ENCODE measurements at places on chromosomes 4 and X.

DNA sequence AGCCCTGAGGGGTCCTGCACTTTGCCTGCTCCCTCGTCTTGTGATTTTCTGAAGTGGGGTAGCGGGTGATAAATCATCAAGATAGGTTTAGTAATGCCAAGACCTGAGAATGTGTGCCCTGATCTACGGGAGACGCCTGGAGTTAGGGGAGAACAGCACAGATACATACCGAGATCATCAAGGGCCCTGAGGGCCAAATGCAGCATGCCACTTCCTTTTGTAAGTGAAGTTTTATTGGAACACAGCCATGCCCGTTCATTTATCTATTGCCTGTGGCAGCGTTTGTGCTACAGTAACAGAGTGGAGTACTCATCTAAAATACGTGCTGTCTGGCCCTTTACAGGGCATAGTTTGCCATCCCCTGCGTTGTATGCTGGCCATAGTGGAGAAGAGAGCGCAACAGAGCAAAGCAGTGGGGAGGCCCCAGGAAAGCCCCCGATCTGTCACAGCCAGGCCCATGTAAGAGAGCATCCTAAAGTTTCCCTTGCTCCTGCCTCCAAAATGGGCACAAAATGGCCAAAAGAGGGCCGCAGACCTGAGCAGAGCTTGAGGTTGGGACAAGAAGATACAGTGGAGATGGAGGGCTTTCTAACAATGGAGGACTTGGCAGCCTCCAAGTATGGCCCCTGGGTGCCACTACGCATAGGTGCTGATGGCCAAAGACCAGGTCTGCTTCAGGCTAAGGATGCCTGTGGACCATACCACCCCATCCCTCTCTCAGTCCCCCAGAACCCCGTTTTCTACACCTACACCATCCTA is 167.0 kb downstream of the SMIM20 start:
- DNase-seq: no peak

- DNase-seq: no peak
Measured at GRCh38 chrX:138026211-138026610, 460.3 kb downstream of the ZIC3 start.

GRCh38 chr4:32985256-32985655 is 2265.1 kb downstream of the PCDH7 start:
- no peak for DNase-seq

- peak; percentile 15 for DNase-seq
Measured at GRCh38 chrX:23732704-23733103, 10.4 kb downstream of the ACOT9 start.

DNA sequence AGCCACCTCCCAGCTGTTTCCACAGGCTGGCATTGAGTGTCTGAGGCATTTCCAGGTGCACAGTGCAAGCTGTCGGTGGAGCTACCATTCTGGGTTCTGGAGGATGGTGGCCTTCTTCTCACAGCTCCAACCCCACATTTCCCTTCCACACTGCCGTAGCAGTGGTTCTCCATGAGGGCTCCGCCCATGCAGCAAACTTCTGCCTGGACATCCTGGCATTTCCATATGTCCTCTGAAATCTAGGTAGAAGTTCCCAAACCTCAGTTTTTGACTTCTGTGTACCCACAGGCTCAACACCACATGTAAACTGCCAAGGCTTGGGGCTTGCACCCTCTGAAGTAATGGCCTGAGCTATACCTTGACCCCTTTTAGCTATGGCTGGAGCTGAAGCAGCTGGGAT is 10.3 kb upstream of the FRMPD4 start:
- DNase-seq: no peak

DNA sequence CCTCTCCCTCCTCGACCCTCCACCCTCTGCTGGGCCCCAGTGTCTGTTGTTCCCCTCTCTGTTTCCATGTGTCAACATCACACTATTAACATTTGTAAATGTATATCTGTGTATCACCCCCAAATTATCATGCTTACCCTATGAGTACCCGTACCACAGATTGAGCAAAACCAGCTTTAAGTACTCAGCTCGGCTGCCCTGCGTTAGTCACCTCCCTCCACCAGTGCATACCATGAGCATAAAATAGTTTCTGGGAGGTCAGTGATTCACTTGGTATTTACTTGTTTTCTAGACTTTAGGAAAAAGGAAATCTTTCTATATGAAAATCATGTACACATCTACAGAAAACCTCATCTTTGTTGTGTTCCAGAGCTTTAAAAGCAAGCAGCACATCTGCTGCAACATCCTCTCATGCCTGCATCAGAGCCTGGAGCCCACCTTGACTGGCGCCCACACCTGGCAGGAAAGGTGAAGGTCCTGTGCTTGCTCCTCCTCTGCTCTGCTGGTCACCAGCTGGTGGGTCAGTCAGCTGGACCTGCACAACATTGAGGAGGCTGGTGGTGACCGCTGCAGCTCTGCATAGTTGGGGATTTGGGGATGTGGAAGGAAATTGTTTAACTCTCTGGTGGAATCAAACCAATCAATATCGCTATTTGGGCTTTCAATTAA is 214.4 kb upstream of the KLF3 start:
- DNase-seq: no peak

- no peak for DNase-seq
Measured at GRCh38 chr4:9835430-9835829, 54.0 kb downstream of the DRD5 start.

- DNase-seq: no peak
Measured at GRCh38 chr4:17398035-17398434, 113.9 kb downstream of the QDPR start.

DNA sequence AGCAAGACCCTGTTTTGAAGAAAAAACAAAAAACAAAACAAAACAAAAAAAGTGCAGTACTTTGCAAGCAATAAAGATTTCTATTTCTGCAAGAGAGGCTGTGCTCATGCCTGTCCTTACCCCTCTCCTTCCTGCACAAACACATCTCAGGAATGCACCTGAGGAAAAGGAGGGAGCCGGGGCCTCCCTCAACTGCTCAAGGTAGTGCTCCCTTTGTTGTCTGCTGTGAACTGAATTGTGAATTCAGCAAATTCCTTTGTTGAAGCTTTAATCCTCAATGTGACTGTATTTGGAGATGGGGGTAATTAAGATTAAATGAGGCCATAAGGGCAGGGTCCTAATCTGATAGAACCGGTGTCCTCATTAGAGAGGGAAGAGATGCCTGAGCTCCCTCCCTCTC is 13.9 kb downstream of the FTSJ1 start:
- no peak for DNase-seq

GRCh38 chrX:155949098-155949497 is 48.4 kb upstream of the IL9R start:
- DNase-seq: no peak

DNA sequence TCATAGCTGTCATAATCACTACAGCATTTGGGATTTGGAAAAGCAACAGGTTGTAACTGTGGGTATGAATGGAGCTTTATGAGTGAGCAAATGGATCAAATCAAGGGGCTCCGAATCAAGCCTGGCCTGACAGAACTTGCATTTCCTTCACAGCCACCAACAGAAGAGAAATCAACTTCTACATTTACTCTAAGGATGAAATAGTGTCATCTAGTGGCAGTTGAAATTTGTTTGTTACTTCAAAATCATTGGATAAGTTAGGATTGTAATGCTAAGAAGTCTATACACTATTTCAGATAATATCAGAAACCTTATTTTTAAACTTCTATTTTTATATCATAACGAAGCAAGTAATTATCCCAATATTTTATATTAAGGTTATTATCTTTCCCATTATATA is 10.7 kb upstream of the WDR17 start:
- no peak for DNase-seq

DNA sequence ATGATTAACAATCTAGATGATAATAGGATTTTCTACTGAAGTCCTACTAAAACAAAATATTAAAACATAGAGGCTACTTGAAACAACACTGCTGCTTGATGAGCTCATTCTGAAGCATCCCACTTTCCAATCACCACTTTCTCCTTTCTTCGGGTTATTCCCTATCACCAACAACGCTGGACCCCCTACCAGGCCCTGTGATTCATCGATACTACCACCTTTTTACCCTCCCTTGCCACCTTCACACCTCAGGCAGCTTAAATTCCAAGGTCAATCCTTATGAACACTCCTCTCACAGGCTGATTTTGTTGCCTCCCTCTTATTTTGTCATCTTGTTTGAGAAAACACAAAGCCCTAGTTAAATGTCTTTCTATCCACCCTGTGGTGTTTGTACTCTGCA is 102.6 kb downstream of the IQCM start:
- DNase-seq: no peak

GRCh38 chr4:61877893-61878292 is 677.8 kb downstream of the ADGRL3 start:
- DNase-seq: no peak

GRCh38 chrX:6821730-6822129 is 286.8 kb upstream of the VCX3A start:
- no peak for DNase-seq

DNA sequence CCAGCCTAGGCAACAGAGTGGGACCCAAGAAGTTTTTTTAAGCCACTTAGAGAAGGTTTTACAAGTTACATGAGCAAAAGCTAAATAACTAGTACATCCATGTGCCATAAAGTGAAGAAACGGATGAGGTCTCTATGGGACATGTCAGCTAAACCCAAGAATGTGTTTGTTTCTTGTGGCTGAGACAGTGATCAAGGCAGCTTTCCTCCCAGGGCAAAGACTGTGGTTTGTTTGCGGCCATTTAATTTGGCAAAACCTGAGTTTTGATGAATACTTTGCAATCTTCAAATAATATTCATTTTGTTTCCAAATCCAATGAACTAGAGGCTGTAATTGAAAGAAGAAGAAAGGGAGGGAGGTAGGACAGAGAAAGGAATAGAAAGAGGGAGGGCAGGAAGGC is 44.9 kb upstream of the SLC2A9 start:
- DNase-seq: no peak

GRCh38 chr4:184932343-184932742 is 85.9 kb upstream of the HELT start:
- no peak for DNase-seq

GRCh38 chr4:151922811-151923210 is 162.0 kb upstream of the GATB start:
- DNase-seq: no peak

- no peak for DNase-seq
Measured at GRCh38 chr4:150082241-150082640, 4.0 kb downstream of the DCLK2 start.

GRCh38 chrX:71184803-71185495 is 38.1 kb upstream of the GJB1 start:
- DNase-seq: no peak

- no peak for DNase-seq
Measured at GRCh38 chrX:39693298-39693697, 404.5 kb downstream of the BCOR start.

GRCh38 chrX:9677098-9677739 is 88.4 kb downstream of the GPR143 start:
- DNase-seq: peak; percentile 40

GRCh38 chr4:4680758-4681157 is 138.9 kb upstream of the STX18 start:
- DNase-seq: no peak

- no peak for DNase-seq
Measured at GRCh38 chr4:138645289-138645688, 370.3 kb upstream of the NOCT start.

DNA sequence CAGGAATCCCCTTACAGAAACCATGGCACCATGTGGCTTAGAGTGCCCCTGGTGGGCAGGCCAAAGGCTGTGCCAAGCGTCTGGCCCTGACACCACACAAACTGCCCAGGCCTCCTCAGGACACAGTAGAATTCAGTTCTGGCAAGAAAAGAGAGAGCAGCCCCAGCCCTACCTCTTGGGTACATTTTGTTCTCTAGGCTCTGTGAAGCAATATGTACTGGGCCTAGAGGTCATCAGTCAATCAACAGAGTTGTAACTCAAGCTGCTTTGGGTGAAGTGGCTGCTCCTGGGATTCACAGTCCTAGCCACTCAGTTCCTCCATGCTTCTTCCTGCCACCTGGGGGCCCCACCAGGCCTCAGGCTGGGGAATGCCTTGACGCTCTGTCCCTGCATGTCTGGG is 158.1 kb upstream of the MAMLD1 start:
- DNase-seq: no peak

- no peak for DNase-seq
Measured at GRCh38 chrX:9285342-9285771, 179.5 kb upstream of the TBL1X start.

- no peak for DNase-seq
Measured at GRCh38 chrX:114626323-114626722, 42.4 kb downstream of the HTR2C start.

GRCh38 chr4:110411574-110412011 is 64.4 kb upstream of the ENPEP start:
- no peak for DNase-seq

GRCh38 chr4:15018361-15018760 is 16.1 kb downstream of the CPEB2 start:
- no peak for DNase-seq

DNA sequence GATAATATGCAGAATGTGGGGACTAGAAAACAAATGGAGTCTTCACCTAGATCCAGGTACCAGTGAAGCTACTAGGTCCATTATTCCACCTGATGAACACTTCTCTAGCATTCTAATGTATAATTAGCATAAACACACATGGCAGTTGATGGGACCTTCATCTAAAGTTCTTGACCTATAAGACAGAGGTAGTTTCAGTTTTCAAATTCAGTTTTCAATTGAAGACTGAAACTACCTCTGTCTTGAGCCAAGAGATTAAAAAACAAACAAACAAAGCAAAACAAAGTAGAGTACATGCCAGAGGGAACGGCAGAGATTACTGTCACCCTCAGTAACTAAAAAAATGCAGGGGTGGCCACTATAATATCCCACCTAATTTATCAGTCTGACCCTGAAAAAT is 199.9 kb upstream of the NEIL3 start:
- no peak for DNase-seq

GRCh38 chr4:15691346-15692135 is 9.9 kb downstream of the FAM200B start:
- DNase-seq: no peak

- DNase-seq: no peak
Measured at GRCh38 chr4:80367737-80368136, 32.2 kb downstream of the CFAP299 start.

GRCh38 chr4:1347410-1347864 is 429 bp downstream of the UVSSA start:
- DNase-seq: peak; percentile 88

DNA sequence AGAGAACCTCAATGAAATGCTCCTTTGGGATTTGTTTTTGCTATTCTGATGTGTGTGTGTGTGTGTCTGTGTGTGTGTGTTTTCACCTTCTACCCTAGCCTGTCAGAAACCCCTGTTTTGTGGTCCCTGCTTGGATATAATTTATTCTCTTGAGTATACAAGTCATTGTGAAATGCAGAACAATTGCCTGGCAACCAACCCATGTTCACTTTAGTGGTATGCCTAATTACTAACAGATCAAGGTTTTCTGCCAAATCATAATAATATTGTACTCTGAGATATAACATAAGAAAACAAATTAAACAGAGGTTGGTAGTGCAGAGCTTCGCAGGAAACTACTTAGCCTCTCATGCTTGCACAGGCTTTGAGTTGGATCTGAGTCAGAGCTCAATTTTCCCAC is 7.0 kb upstream of the TET2 start:
- DNase-seq: no peak

- DNase-seq: no peak
Measured at GRCh38 chrX:74520896-74521295, 93.5 kb downstream of the RLIM start.

- DNase-seq: no peak
Measured at GRCh38 chr4:121181493-121181892, 17.4 kb upstream of the TNIP3 start.

GRCh38 chrX:78653118-78653822 is 5.9 kb downstream of the RTL3 start:
- DNase-seq: no peak

GRCh38 chrX:140821280-140821679 is 111.7 kb downstream of the LINC00632 start:
- DNase-seq: no peak
